ENCODE measurements at places on chromosomes 11 and 22. TPM values are rescaled to one million over a fixed set of nuclear protein-coding genes. Genes with fewer than 3 reads are reported as not detected.

Gene CSNK2A3
- 2.0 TPM for total RNA-seq

Gene MMP27
- not detected for total RNA-seq

Gene MS4A15
- not detected for total RNA-seq

Gene UBQLNL
- under 0.01 TPM for total RNA-seq

Gene SOX6
- total RNA-seq = 17.1 TPM

Gene CALCA
- total RNA-seq = not detected

Gene APLNR
- total RNA-seq = 5.3 TPM

Gene RASSF10
- total RNA-seq = 2.4 TPM

Gene FKBP2
- 26.1 TPM for total RNA-seq

Gene PRAME
- not detected for total RNA-seq

Gene CHRM1
- 14.3 TPM for total RNA-seq

Gene PGA5
- 0.82 TPM for total RNA-seq

- DNase-seq = no peak
Observed at GRCh38 chr11:117606790-117607189, 190.2 kb downstream of the DSCAML1 start.

- DNase-seq = no peak
Observed at GRCh38 chr11:2442589-2442988, 1.7 kb downstream of the TRPM5 start.

DNA sequence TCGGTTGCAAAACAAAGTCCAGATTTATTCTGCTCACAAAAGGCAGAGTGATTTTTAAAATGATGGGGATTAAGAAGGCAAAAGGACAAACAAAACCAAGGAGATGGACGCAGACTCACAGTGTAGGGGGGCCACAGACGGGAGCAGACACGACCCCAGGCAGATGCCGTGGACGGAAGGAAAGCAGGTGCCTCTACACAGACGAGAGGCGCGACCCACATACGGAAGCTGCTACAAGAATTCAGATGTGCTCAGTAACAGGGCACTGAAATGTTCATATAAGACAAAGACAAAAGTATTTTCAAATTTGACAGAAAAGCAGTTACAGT is 148.9 kb downstream of the BRD1 start:
- DNase-seq = no peak

DNA sequence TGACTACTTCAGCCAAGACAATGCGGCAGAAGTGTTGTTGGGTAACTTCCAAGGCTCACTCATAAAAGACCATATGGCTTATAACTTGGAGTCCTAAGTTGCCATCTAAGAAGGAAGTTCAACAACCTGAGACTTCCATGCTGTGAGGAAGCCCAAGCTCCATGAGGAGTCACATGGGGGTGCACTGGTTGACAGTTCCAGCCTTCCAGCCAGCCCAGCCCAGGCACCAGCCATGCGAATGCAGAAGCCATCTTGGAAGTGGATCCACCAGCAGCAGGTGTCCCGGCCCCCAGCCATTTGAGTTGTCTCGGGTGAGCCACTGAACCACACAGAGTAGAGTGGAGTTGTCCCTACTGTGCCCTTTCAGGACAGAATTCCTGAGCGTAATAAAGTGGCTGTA is 32.8 kb upstream of the WNT7B start:
- no peak for DNase-seq

DNA sequence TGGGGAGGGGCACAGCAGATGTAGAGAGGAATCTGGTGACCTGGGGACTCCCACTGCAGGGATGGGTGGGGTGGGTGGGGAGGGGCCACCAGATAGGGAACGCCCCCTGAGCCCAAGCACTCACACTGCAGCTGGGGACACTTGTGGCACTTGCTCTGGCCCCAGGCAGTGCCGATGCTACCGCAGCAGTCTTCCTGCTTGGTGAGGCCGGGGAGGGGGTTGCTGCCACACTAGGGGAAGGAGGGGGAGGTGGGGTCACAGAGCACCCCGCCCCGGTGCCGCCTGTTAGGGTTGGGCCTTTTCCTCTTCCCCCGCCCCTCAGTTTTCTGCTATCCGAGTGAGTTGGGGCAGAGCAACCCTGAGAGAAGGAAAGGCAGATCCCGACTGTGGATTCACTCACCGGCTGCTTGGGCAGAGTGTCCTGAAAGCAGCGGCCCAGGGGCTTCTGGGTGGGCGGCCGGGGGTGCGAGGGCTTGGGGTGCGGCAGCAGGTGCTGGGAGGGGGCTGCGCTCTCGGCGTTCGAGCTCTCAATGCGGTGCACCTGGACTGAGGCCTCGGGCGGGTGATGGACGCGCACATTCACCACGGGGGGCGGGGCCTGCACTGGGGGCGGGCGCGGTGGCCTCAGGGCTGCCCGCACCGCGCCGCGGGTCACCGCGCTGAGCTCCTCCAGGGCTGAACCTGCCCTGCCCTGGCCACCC is 4.7 kb downstream of the LTBP3 start:
- DNase-seq = no peak

DNA sequence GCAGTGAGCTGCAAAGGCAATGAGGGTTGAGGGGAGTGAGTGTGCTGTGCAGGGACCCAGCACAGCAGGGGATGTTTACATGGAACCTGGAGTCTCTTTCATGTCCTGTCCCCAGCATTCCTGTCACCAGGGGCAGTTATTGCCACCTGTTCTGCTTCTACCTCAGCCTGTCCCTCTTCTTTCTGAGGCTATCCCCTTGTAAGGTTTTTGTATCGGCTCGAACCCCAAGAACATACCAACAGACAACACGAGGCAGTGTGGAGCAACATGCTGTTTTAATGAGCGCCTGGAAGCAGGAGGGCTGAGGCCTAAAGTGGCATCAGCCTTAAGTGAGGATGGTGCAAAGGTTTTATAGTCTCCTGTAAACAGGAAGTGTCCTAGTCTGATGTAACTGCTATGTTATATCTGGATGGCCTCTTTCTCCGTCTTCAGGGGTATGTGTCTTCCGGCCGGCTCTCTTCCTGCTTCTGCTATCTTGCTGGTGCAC is 3.9 kb downstream of the SCGB2A2 start:
- DNase-seq = no peak

DNA sequence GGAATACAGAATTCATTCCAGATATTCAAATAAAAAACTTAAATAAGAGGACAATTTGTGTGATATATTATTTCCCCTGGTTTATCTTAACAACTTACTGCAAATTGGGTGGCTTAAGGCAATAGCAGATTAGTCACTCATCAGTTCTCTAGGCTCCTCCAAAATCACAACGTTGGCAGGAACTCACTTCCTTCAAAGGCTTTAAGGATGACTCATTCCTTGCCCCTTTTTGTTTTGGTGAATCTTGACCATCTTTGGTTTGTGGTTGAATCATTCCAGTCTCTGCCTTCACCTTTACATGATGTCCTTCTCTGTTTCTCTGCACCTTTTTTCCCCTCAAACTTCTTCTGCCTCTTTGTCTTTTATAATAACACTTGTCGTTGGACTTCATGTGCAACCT is 3.4 kb downstream of the OR10AG1 start:
- no peak for DNase-seq

DNA sequence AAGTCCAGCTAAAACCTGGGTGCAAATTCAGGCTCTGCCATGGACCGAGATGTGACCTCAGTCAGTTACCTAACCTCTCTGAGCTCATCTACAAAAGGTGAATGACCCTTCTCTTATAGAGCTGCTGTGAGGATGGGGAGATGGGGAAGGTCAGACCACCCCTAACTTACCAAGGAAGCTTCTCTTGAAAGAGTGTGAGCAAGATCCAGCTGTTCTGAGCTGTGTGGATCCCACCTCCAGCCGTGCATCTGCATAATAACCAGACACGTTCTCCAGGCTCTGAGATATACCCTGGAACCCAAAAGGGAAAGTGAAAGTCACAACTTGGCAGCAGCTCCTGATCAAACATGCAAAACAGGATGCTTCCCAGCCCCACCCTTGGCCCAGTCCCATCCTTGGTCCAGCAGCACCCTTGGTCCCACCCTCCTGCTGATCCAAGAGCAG is at the start of gene APOL3:
APOL3 (minus strand) TSS at position 257 of the 444 bp plus-strand sequence. CDS start 11,700 bp downstream, outside the sequence.
- DNase-seq = peak; percentile 18

- DNase-seq = no peak
Observed at GRCh38 chr22:39144101-39144767, 8.2 kb downstream of the CBX7 start.

GRCh38 chr11:87063982-87064381 is 26.2 kb downstream of the TMEM135 start:
- DNase-seq = no peak

DNA sequence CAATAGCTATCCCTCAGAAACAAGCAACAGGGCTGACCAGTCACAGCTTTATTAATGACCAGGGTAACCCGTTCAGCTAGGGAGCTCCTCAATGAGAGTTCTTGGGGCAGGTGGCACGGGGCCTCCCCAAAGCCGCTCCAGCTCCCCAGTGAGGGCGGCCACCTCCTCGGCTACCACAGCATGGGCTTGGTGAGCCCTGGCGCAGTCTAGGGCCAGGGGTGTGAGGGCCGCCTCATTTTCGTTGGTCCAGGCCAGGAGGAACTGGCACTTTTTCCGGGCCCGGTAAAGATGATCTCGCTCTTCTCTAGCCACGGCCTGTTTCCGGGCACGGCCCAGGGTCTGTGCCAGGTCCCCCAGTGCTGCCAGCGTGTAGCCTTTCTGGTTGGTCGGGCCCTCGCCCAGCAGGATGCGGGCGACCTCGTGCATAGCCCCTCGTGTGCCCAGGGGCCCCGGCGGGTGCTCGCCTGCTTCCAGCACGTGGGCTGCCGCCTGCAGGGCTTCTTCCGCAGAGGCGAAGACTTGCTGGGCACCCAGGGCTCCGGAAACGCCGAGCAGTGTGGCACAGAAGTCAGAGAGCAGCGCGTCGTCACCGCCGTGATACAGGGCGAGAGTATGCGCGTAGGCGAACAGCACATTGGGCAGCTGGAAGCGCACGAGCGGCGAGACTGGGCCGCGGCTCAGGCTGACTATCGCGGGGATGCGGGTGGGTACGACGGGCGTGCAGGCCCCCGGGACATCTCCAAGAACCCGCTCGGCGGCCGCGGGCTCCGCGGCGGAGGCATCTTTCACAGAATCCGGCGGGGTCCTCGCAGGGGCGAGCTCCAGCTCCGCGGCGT is 913 bp downstream of the ZNHIT2 start:
- no peak for DNase-seq

DNA sequence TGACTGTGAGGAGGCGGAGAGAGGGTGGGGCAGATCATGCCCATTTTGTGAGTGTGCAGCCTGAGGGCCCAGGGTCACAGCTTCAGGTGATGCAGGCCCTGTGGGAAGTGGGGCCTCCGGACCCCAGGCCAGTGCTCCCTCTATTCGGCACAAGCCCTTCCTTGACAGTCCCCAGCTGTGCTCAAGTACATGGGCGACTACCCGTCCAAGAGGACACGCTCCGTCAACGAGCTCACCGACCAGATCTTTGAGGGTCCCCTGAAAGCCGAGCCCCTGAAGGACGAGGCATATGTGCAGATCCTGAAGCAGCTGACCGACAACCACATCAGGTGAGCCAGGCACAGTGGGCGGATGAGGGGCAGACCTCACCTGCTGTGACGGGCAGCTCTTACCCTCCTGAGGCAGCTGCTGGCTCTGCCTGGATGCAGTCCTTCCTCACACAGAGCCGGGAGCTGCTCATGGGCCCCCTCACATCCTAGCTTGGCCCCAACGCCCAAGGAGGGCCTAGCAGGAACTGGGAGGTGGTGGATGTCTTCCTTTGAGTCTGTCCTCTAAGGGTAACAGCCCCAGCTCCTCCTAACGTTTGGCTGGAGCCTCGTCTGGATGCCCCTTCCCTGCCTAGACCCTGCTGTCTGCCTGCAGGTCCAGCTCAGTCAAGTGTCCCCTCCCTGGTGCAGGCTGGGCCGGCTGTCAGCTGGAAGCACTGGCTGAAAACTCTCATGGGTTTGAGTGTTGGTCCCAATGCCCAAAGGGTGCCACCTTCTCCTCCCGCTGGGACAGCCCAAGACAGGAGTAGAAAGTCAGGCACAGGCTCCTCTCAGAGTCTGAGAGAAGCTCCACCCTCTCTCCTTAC is 76.1 kb downstream of the MYO7A start:
- DNase-seq = no peak

- DNase-seq = peak; percentile 53
Observed at GRCh38 chr11:19460718-19461405, 220.1 kb upstream of the E2F8 start.

DNA sequence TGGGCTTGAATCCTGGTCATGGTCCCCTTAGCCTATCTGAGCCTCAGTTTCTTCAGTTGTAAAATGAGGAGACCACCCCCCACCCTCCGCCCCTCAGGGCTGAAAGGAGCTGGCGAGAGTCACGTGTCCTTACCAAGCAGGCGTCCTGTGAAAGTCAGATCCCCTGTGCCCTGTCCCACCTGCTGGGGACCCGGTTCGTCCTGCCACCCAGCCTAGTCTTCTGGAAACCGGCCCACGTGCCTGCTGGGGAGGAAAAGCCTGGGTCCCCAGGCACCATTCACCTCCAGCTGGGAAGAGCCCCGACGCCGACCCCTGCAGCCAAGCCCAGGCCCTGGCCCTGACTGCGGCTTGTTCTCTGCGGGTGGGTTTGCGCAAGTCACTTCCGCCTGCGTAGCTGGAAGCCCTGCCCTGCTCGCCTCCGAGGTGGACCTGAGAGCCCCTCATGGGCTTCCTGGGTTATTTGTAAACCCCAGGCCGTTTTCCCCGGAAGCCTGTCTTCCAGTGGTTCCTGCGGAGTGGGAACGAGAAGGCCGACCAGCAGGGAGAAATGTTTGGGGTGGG is 679 bp upstream of the SSH3 start:
- DNase-seq = no peak

GRCh38 chr11:118910309-118911112 is 15.2 kb downstream of the BCL9L start:
- no peak for DNase-seq

DNA sequence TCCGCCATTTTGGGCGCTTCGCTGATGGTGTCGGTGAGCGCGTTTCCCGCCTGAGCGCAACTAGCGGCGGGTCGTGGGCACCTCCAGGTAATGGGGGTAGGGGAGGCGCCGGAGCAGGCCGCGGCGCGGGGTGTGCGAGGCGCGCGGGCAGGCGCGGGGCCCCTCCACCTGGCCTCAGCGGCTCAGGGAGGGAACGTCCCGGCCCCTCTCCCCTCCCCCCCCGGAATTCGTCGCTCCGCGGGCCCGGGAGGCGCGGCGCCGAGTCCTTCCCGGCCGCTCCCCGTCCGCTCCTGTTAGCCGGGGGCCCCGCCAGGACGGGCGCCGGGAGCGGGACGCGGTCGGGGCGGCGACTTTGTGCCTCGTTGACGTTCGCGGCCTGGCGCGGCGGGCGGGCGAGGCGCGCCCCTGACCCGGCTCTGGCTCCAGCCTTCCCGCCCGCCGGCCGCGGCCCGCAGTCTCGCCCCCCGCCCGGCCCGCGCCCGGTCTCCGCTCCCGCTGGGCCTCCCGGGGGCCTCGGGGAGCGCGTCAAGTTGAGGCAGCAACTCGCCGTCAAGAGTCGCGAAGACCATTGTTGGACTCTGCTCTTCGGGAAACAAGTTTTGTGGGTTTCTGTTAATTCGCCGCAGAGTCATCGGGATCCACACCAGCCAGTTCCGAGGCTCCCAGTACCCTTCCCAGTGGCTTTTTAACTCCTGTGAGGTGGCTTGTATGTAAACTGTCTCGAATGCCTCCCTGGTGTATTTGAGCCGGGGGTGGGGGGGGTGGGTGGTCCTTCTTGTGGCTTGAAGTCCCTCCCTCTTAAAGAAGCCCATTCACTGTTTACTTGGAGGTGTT is at the start of gene PPP6R3:
PPP6R3 (plus strand) TSS at position 12 of the 834 bp plus-strand sequence. CDS start 76,913 bp downstream, outside the sequence.
- DNase-seq = no peak

GRCh38 chr22:33625959-33626358 is 294.3 kb downstream of the LARGE1 start:
- DNase-seq = no peak
